Hypothalamus (tissue), 51 donors: ENCODE measurements at places on chromosomes 3 and 15.

DNA sequence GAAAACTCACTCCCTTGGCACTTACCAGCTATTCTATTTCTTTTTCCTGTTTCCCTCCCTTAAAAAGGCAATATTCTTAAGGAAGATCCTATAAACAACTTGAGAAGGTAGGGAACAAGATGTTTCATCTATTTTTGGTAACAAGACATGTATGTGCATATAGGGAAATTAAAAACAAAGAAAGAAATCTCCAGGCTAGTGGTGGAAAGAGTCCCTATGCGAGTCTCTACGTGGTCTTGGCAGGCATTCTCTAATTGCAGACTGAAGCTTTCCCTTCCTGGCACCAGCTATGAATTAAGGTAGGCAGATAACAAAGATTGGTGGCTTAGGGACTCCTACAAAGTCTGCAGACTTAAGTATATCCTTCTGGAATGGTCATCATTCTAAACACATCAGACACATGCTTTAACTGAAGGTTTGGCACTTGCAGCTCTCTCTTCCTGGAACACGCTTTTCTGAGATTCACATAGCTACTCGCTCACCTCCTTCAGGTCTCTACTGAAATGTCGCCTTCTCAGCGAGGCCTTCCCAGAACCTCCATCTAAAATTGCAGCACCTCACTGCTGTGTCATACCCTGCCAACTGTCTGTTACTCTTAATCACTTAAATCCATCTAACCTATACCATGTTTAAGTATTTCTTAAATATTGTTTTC, 336.0 kb downstream of the VGLL3 start:
- DNase-seq, result no peak

DNA sequence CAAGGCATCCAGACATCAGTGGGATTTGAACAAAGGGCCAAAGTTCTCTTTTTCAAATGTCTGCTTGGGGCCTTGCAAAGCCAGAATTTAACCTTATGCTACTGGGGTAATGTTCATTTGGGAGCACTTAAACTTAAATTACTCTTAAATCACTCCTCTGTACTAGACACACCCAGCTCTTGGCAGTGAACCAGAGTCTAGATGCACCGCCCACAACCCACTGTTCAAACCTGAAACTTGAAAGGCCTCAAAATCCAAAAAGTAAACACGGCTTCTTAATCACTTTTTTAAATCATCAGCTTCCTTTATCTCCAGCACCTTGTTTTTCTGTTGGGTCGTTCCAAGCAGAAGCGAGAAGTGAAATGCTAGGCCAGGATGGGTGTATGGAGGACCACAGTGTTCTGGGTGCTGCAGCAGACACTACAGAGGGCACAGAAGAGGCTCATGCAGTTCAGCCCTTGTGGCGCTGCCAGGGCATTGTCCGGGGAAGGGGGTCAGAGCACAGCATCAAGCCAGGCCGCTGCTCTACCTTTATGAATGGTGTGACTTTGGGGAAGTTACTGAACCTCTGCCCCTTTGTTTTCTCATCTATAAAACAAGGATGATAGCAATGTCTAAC, 28.8 kb downstream of the MECOM start:
- no peak for DNase-seq

- no peak for DNase-seq
Measured at GRCh38 chr3:148992027-148992634, 791 bp downstream of the GYG1 start.

- DNase-seq, result no peak
Measured at GRCh38 chr15:88250826-88251225, 5.7 kb downstream of the NTRK3 start.

DNA sequence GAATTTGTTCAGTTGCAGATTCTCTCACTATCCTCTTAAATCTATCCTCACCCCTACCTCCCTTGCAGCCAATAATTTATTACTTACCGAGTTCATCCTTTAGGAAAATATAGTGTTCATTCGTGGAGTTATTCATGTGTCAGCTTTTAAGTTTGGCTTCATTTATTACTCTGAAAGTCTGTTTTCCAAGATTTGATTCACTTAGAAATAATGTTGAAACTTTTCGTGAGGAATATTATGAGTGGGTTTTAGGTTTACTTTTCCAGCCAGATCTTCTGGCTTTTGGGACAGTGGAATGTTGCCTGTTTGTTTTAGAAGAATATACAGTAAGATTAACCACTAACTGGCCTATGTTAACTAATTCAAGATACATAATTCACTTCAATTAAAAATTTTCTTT, 161.0 kb upstream of the CGNL1 start:
- no peak for DNase-seq

DNA sequence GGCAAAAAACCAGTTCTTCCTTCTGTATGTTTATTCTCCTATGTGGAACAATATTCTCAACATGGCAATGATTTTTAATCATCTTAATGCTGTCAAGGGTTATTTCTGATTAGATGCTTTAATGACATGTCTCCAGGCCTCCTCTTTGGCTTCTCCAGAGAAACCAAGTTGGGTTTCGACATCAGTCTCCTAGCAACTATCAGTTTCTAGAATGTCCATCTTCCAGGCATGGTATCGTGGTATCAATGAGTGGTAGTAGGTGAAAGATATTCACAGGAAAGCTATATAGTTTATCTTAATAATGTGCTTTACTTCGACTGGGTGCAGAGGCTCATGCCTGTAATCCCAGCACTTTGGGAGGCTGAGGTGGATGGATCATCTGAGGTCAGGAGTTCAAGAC, 128.5 kb downstream of the C3orf70 start:
- DNase-seq, result no peak
